ENCODE measurements at places on chromosomes 7 and 10.

DNA sequence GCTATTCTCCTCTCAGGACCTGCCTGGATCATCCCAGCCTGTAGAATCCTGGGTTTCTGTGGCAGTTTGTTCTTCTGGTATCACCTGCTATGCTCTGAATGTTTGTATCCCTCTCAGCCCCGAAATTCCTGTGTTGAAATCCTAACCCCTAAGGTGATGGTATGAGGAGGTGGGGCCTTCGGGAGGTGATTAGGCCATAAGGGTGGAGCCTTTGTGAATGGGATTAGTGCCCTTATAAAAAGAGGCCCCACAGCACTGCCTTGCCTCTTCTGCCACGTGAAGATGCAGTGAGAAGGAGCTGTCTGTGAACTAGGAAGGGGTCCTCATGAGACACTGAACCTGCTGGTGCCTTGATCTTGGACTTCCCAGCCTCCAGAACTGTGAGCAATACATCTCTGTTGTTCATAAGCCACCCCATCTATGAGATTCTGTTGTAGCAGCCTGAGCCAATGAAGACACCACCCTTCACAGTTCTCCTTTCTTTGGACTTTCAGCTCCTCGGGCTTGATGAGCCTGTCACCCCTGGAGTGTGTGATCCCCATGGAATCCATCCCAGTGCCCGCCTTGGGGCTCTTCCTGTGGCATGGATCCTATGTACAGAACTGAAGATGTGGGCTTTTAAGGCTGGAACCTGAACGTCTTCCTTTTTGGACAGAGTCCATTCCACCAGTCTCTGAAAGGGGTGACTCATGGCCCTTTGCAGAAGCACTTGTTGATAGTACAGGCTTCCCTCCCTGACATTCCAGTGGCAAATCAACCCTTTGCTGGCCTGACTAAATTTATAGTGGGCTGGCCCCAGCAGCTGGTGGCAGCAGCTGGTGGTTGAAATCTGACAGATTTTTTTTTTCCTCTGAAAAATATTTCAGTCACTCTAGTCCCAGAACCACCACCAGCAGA, 138.0 kb downstream of the TACC2 start:
- peak; percentile 80 for DNase-seq

GRCh38 chr10:123562811-123563580, 103.2 kb upstream of the GPR26 start:
- no peak for DNase-seq

- DNase-seq: no peak
Observed at GRCh38 chr10:132833421-132834111, 47.6 kb upstream of the NKX6-2 start.

DNA sequence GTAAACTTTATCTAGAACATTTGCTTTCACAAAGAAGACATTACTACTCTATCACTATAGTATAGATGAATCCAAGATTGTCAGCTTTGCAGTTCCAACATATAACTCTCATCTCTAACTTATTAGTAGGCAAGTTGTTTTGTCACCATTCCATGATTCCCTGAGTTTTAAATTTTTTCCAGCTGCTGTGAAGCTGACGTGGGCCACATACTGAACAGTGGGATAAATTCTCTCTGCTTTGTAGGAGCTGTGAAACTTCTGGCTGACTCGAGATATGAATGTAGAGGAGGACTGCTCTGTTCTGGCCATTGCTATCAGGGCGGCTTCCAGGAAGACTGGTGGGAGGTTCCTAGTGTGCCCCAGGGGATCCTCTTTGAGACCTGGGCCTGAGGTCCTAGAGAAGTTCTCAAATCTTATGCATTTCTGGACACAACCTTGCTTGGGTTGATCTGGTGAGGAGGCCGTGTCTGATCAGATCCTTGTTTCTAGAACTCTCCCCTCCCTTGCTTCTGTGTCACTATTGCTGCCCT, 58.0 kb downstream of the LSMEM1 start:
- DNase-seq: no peak

DNA sequence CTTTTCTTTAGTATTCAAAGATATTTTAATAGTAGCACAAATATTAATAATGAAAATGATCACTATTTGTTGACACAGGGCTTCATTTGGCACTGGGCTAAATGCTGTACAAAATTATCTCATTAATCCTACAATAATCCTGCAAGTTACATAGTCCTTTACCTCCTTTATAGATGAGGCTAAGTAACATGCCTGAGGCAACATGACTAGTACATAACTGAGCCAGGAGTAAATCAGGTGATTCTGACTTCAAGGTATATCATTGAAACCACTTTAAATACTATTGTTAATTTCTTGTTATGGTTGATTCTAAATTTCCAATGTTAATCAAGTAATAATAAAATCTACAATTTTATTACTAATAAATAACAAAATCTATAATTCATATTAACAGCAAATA, 39.8 kb downstream of the SEM1 start:
- no peak for DNase-seq

DNA sequence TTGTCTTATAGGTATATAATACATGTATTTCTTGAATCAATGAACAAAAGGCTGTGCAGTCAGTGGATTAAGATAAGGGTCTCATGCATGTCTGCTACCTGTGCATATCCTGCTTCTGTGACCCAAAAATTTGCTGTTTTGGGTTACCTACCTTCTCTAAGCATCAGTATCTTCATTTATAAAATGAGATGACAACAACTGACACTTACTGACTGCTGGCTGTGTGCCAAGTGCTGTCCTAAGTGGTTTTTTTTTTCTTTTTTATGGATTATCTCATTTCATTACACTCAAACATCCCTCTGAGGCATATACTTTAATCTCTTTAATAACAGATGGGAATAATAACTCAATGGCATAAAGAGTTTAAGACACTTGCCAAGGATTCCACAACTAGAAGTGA, 2.1 kb downstream of the PDK4 start:
- DNase-seq: no peak

DNA sequence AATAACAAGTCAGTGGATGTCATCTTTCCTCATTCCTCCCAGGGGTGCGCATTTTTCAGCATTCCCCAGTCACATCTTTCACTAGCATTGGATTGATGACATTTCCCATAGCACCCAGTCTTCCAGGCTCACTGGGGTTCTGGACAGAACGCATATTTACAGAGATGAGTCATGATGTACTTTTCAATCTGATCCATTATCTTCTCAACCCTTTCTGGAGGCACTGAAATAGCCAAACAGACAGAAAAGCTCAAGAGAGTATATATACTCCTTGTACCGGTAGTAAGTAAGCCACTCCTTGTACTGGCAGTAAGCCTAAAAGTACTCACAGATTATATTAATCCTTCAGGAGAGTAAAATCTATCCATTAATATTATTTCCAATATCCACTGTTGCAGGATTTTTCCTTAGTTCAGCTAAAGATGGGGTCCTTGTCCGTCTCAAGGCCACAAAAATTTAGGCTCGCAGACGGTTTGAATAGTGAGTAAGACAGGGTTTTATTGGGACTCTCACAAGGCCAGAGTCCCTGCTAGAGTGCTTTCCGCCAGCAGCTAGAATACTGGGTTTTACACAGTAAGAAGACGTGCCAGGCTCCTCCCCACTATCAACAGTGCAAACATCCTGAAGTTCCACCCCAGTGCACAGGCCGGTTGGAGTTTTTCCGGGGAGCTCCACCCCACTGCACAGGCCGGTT, 60.8 kb downstream of the MDH2 start:
- DNase-seq: peak; percentile 41

GRCh38 chr7:127713758-127714157, 61.8 kb downstream of the SND1 start:
- no peak for DNase-seq

DNA sequence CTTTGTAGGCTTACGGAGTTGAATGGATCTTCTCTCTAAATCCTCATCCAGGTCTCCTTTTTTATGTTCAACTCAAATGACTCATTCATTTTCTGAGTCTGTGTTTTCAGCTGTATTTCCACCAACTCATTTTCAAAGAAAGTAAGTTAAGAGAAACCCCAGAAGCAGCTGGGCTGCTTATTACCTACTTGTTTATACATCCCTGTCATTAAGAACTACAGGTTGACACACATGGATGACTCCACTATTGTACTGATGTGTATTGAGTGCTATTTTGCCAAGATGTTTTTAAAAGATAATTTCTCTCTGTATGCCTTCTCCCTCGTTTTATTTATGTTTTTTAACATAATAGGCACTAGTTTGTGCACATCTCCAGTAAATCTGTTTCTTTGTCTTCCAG, 41.9 kb downstream of the DGKI start:
- DNase-seq: no peak

- no peak for DNase-seq
Observed at GRCh38 chr7:128841921-128842673, 11.9 kb downstream of the FLNC start.

- DNase-seq: no peak
Observed at GRCh38 chr10:19964625-19965024, 148.4 kb downstream of the PLXDC2 start.

- DNase-seq: no peak
Observed at GRCh38 chr7:95687759-95688343, 84.5 kb upstream of the DYNC1I1 start.

DNA sequence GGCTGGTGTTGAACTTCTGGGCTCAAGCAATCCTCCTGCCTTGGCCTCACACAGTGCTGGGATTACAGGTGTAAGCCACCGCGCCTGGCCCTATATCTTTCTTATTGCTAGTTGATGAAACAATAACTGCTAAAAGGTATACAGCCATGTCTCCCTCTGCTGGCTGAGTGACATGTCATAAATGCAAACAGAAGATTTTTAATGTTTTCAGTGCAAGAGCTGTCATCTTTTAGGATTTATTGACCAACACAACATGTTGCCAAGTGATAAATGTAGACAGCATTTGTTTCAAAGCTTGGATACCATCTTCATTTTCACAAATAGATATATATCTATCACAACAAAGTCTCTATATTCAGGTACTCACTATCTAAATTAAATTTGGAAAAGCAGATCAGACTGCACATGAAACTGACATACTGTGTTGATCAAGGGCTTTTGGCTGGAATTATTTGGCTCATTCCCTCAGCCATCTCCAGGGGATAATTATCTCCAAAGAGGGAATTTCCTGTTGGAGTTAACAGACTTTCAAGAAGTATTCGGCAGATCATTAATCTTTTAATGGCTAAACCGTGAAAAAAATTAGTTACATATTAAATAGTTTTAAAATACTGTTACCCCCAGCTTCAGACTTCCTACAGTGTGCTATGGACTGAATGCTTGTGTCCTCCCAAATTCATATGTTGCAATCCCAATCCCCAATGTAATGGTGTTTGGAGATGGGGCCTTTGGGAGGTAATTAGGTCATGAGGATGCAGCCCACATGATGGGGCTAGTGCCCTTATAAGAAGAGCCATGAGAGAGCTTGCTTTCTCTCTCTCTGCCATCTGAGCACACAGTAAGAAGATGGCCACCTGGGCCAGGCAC, 41.3 kb upstream of the SRPK2 start:
- DNase-seq: no peak

- no peak for DNase-seq
Observed at GRCh38 chr10:78771808-78772455, 296.8 kb upstream of the ZMIZ1 start.

GRCh38 chr10:131213741-131214505, 97.6 kb downstream of the TCERG1L start:
- no peak for DNase-seq

DNA sequence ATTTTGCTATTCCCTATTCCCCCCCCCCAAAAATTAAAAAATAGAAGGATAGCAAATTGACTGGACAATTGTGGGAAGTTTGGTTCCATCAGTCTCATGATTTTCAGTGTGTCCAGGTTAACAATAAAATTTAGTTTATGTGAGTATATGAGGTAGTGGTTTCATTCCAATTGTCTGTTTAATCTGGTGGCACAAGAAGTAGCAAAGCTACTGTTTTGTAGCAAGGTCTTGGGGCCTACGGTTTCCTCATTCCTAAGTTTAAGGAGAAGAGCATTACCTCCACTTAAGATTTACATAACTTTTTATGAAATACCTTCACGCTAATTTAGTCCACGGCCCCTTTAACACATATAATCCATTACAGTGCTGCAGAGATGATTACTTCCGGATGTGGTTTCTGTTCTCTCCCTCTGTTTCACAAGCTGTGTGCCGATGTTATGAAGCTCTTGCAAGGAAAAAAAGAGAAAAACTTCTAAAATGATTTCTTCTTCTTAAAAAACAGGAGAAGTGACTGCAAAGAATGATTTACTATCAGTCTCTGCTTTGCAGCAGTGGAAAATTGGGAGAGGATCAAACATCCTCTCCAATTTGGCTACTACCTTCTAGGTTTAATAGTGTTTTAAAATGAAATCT, 32.7 kb upstream of the NPVF start:
- DNase-seq: no peak

- DNase-seq: no peak
Observed at GRCh38 chr7:15707570-15707969, 21.1 kb upstream of the MEOX2 start.

DNA sequence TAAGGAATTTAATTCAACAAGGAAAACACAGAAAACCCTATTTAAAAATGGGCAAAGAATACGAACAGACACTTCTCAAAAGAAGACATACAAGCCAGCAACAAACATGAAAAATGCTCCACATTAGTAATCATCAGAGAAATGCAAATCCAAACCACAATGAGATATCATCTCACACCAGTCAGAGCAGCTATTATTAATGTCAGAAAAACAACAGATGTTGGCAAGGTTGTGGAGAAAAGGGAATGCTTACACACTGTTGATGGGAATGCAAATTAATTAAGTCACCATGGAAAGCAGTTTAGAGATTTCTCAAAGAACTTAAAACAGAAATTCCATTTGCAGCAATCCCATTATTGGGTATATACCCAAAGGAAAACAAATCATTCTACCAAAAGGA, 55.2 kb downstream of the GCC1 start:
- no peak for DNase-seq

DNA sequence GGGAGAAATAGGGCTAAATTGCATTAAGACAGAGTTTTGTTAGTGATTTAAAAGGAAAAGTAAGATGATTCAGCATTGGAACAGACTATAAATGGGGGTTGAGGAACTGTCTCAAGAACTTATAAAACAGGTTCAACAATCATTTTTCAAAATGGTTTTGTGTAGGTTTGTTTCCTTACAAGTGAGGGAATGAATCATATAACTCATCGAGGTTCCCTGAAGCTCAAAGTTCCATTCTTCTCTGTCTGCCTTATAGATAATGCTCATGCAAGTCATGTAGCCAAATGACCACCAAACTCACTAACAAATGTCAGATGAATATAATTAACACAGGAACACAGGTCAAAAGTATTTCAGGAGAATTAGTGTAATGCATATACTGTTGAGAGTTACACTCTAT, 27.7 kb downstream of the ADAM22 start:
- no peak for DNase-seq

- no peak for DNase-seq
Observed at GRCh38 chr10:86152354-86152753, 214.2 kb downstream of the GRID1 start.

GRCh38 chr7:41475801-41476459, 227.0 kb downstream of the INHBA start:
- DNase-seq: no peak
